ENCODE measurements at places on chromosomes 5 and 9.

- DNase-seq: no peak
Measured at GRCh38 chr9:115456515-115456914, 338.6 kb upstream of the TNC start.

- DNase-seq: no peak
Measured at GRCh38 chr9:85117831-85118230, 448.3 kb downstream of the NTRK2 start.

- no peak for DNase-seq
Measured at GRCh38 chr5:119966028-119966427, 336.7 kb downstream of the FAM170A start.

- DNase-seq: no peak
Measured at GRCh38 chr9:108994695-108995094, 18.6 kb downstream of the CTNNAL1 start.

DNA sequence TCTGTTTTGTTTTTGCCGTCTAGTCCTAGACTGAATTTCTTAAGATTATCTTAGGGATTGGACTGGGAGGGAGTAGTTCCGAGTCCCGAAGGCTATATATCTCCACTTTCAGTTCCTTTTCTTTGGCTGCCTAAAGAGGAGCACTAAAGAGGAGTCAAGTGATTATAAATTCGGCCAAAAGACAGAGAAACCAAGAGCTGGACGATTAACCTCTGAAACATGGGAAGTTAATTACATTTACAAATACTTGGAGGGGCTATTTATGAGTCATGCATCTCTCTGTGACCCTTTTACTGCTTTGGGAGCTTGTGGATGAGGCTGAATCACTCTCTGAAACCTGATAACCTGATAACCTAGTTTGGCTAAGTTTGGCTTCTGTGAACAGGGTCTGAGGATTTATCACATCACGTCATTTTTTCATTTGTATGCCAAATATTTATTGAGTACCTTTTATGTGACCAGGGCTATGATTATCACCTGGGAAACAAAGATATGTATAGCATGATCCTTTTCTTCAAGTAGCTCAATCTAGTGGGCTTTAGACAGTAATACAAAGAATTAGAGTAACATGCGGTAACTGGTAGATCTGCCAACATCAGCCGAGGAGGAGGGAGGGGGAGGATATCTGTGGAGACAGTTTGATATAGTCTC, 180.9 kb downstream of the CD180 start:
- no peak for DNase-seq

GRCh38 chr9:96100385-96101300, 201.3 kb downstream of the HSD17B3 start:
- DNase-seq: no peak

DNA sequence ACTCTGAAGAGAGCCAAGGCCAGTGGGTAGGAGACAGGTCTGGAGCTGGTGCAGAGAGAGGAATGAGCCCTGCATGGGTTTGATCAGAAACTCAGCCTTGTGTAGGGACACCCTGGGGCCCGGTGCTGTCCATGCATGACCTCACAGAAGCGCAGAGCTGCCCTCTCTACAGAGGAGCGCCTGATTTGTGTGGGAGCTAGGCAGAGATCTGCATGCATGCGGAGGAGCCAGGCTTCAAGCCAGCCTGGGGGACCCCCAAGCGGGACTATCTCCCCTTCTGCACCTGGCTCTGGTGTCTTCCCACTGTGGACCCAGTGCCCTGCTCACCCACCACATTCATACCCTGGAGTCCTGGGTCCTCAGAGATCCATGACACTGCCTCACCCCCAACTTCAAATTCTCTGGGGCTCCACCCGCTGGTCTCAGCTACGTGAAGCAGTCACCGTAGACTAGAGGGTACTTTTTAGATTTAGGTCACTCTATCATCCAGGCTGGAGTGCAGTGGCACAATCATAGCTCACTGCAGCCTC, 2.6 kb upstream of the LCN2 start:
- no peak for DNase-seq

DNA sequence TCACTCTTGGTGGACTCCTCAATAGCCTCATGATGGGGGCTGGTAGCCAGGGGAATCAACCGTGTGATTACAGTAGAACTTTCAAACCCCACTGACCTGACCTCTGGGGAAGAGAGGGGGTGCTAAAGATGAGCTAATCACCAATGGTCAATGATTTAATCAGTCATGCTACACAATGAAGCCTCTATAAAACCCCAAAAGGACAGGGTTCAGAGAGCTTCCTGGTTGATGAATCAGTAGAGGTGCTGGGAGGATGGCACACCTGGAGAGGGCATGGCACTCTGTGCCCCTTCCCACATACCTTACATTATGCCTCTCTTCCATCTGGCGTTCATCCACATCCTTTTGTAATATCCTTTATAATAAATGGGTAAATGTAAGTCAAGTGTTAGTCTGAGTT, 8.9 kb upstream of the SH3TC2 start:
- no peak for DNase-seq

GRCh38 chr5:73445665-73446630, 2.6 kb downstream of the FOXD1 start:
- no peak for DNase-seq

- no peak for DNase-seq
Measured at GRCh38 chr5:155471027-155471426, 457.5 kb downstream of the KIF4B start.

- DNase-seq: no peak
Measured at GRCh38 chr9:126228111-126228780, 98.4 kb upstream of the MVB12B start.

- DNase-seq: no peak
Measured at GRCh38 chr5:149429839-149430721, 51.0 kb upstream of the IL17B start.

DNA sequence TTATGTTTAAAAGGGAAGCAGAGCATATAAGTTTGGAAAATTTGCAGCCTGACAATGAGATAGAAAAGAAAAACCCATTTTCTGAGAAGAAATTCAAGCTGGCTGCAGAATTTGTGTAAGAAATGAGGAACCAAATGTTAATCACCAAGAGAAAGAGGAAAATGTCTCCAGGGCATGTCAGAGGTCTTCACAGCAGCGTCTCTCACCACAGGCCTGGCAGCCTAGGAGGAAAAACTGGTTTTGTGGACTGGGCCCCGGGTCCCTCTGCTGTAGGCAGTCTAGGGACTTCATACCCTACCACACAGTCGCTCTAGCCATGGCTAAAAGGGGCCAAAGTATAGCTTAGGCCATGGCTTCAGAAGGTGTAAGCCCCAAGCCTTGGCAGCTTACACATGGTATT, 32.1 kb upstream of the HSD17B4 start:
- DNase-seq: no peak

- no peak for DNase-seq
Measured at GRCh38 chr9:124410321-124410913, 4.8 kb downstream of the PSMB7 start.

GRCh38 chr5:92678640-92679039, 902.4 kb downstream of the NR2F1-AS1 start:
- no peak for DNase-seq

DNA sequence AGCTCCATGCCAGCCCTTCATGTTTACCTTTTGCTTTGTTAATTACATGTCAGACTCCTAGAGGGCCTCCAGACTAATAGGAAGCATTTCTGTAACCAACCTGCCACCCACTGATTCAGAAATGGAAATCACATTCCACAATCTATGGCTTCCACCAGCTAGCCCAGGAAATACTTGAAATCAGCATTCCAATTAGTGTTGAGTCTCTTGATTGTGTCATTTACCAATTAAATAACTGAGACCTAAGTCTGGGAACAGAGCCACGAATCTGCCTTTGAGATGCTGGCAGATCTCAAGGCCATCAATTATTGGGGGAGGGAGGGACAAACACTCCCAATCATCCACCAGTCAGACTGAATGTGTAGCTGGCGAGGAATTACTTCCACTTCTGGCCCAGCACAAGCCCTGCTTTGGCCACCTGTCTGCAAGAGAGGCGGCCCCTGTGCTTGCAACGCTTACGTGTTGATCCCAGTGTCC, 27.4 kb upstream of the SAP30L start:
- DNase-seq: no peak

- DNase-seq: no peak
Measured at GRCh38 chr5:109469896-109470662, 60.3 kb upstream of the PJA2 start.

GRCh38 chr5:116272281-116272941, 187.6 kb downstream of the COMMD10 start:
- no peak for DNase-seq

DNA sequence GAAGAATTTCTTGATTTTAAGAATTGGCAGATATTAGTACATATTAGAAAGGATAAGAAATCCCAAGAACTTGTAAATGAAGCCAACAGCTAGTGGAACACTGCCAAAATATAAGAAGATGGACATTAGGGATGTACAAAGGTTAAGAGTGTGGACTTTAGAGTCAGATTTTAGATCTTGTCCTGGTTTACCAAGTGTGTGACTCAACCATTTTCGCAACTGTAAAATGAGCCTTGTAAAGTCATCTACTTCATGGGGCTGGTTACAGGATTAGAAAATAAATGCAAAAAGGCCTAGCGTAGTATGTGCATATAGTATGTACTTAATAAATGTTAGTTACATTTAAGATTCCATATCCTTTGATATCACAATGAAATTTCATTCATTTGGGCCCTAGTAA, 260.0 kb downstream of the RAB3C start:
- DNase-seq: no peak

DNA sequence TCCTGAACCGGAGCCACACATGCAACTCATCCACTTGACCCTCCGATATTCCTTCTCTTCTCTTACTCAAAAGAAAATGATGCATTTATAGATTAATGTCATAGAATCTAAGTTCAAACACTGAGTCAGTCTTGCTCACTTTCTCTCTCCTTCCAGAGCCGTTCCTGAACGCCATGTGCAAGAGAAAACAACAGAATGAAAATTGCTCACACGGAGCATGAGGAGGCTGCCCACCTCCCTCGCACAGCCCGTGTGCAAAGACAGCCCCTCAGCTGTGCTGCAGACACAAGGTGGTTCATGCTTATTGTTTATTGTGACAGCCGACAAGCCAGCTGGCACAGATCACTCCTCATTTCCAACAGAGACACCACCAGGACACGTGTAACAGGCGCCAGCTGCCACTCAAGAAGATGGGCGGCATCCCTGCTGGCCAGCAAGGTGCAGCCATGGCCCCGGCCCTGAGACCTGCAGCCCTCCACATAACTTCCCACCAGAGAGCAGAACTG, 290.8 kb downstream of the GLIS3 start:
- no peak for DNase-seq
